AG08396 (cell line): ENCODE measurements at places on chromosomes 16 and 17.

DNA sequence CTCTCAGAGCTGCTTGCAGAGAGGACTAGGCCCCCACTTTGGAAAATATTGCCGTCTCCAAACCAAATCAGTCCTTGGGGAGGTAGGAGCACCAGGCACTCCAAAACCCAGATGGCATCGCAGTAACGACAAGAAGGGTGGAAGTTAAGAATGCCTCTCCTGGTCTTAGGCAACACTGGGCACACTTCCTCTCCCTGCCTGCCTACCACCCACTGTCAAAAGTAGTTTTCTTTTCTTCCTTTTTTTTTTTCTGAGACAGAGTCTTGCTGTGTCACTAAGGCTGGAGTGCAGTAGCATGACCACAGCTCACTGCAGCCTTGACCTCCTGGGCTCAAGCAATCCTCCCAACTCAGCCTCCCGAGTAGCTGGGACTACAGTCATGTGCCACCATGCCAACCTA lies 47.2 kb downstream of the SRL start:
- DNase-seq, result no peak

- no peak for DNase-seq
Measured at GRCh38 chr16:18931756-18932155, 5.5 kb upstream of the SMG1 start.

- no peak for DNase-seq
Measured at GRCh38 chr17:64369007-64369893, 21.4 kb downstream of the PECAM1 start.

- no peak for DNase-seq
Measured at GRCh38 chr17:18381953-18382245, 4.3 kb downstream of the EVPLL start.

- DNase-seq, result no peak
Measured at GRCh38 chr17:19868079-19868395, 301 bp upstream of the ULK2 start.

DNA sequence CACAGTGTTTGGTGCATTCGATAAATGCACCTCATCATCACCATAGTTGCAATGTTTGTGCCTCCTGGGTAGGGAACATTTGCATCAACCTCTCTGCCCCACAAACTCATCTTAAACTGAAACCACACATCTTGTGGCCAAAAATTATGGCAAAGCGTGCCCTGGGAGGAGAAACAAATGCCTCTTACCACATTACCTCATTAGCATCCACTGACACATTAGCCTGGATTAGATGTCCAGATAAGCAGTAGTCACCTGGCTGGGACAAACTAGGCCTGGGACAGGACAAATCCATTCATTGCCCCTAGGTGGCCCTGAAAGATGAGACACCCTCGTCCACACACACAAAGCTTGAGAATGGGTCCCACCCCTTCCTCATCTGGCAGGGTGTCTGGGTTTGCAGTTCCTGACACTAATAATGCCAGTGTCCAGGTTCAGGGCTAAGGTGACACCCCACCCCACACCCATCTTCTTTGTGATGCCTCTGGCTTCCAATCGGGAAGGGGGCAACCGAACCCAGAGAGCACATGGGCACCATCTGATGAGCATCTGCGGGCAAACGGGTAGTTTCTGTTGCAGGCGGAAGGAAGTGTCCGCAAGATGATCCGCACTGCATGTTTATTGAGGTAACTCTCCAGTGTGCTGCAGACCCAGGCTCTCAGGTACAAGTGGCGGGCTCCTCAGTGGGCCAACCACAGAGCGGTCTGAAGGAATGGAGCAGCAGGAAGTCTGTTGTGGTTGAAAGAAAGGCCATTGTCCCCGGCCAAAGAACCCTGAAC lies 8.6 kb downstream of the XYLT1 start:
- no peak for DNase-seq

- no peak for DNase-seq
Measured at GRCh38 chr17:55806745-55807495, 56.1 kb downstream of the PCTP start.

DNA sequence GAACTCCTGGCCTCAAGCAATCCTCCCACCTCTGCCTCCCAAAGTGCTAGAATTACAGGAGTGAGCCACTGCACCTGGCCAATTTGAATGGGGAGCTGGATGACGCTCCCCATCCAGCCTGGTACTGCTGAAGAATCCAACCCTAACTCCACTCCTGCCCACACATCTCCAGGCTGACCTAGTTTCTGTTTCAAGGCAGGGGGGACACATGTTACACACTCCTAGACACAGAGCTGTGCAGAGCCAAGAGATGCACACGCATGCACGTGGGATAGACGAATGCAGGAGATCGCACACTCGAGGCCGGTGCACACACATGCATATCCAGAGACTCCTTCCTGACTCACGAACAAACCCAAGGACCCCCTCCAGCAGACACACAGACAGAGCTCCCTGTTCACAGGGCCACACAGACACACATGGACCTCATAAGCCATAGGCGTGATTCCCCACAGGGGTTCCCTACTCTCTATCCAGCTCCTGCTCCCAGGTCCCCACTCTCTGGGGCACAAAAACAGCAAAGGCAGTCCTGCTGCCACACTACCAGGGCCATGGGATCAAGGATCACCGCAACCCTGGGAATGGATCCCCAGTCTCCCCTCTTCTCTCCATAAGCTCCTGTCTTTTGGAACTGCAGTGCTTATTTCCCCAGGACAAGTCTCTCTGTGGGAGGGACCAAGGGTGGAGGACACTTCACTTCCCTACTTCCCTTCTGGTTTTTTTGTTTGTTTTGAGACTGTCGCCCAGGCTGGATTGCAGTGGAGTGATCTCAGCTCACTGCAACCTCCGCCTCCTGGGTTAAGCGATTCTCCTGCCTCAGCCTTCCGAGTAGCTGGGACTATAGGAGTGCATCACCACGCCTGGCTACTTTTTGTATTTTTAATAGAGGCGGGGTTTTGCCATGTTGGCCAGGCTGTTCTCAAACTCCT lies 14.4 kb downstream of the EPOP start:
- DNase-seq, result no peak
